ENCODE measurements at places on chromosomes 2 and 18.

DNA sequence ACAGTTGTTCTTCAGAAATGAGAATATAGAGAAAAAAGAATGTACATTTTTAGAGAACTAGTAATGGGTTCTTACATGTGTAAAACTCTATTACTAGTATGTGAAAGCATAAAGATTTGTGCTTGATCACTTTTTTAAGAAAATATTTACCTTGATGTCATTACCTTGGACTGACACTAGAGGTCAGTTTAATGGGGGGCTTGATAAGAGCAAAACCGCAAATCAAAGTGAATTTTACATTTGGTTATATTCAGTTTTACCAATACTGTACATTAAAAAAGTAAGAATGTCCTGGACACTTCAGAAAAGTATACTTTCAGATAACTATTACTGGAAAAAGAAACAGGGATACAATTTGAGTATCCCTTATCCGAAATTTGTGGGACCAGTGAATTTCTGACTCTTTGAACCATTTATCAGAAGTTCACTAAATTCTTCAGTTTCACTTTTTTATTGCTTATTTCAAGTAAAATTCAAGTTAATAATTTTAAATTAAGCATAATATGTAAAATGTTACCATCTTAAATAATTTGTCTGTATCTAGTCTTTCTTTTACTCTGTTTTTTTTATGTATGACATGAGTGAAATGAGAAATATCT is 1149.5 kb downstream of the DSC3 start:
- no peak for DNase-seq

DNA sequence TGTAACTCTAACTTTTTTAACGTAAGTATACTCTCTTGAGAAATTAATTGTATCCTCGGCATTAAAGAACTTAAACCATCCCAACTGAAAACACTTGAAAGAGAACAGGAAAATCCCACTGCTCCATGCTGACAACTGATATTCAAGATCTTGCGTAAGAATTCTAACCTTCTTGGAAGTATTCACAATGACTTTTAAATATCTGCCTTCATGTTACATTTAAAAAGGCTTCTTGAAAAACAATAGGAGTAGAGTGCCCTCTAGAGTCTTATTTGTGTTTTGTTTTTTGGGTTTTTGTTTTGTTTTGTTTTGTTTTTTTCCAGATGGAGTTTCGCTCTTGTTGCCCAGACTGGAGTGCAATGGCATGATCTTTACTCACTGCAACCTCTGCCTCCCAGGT is 65.4 kb upstream of the DNAJC10 start:
- no peak for DNase-seq

DNA sequence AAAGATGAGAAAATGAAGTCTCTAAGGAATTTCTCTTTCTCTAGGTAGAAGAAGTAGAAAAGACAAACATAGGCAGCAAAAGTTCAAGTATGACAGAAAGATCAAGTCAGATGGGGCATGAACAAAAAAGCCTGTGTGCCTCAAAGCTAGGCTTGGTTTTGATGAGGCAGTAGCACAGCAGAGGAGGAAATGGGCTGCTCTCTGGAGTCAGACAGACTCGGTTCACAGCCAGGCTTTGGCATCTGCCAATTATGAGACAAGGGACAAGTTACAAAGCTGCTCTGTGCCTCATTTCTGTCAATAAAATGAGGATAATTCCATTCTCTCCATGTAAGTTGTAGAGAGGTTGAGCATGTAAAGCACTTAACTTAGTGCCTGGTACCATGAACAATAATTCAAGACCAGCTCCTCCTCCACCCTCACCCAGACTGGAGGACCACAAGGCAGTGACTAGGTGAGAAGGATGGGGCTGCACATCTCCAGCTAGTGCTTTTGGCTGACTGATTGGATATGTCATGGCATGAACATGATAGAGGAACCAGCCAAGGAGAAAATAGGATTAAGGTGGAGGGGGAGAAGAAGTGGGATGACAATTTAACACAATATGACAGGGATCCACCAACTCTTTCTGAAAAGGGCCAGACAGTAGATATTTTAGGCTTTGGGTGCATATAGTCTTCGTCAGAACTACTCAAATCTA is 84.6 kb downstream of the TMEM163 start:
- no peak for DNase-seq

DNA sequence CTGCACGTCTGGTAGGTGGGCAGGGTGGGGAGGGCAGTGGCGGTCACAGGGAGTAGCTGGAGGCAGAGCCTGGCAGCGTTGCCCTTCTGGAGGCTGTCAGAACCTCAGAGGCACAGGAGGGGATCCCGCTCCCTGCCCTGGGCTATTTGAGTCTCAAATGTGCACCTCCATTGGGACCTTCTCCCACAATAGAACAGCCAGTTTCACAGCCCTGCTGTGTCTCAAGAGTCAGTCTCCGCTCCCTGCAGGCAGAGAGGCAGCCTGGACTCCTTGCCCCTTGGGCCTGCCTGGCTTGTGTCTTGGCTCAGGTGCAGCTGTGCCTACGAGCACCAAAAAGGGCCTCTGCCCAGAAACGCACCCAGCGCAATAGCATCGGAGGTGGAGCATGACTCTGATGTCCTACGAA is 57.4 kb downstream of the FAM168B start:
- no peak for DNase-seq

GRCh38 chr2:193199322-193199721 is 1004.6 kb upstream of the TMEFF2 start:
- no peak for DNase-seq

DNA sequence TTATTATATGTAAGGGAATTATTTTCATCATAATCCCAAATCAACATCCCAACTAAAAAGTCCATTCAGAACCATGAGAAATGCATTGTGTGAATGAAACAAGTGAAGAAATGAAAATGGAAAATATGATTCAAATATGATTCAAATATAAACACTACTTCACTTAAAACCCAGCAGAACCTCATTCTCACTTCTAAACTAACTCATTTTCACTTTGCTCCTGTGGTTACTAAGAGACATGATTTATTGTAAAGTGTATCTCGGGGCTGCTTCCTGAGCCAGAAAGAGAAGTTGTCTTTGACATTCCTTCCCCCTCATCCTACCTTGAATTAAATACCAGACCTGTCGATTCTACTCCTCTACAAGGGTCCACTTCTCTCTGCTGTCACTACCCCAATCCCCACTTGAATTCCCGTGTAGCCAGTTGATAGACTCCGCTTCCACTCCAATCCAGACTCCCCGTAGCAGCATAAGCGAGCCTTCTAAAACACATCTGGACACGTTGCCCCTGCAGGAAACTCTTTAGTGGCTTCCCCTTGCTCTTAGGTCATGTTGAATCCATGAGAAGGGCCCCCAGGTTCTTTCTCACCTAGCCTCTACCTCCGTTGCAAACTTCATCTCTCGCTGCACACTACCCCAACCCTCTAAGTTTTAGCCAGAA is 697.0 kb upstream of the ID2 start:
- DNase-seq = no peak

DNA sequence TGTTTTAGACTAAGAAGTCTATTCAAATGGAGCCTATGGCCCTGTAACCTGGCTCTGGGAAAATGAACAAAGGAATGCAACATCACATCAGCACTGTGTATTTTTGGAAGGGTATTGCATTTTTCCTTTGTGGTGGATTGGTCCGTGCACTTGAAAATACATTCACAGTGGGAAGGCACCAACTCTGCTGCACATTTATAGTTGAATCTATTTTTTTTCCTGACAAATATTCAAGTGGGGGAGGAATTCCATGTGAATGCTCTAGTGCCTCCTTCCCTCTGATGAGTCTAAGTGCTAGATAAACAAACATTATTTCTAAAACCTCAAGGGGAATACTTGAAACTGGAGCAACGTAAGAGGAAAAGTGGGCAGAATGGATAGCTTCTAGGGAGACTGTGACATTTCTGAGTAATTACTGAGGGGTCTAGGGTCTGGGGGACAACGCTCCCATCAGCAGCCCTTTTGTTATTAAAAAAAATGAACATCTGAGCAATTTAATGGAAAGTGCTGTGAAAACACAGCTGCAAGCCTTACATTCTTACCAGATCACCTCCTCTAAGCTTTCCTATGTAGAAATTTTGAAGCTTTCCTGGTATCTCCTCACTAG is 208.2 kb downstream of the SLC8A1 start:
- DNase-seq = no peak

GRCh38 chr18:59276047-59276446 is 2.8 kb upstream of the RAX start:
- DNase-seq = no peak

- DNase-seq = no peak
Observed at GRCh38 chr2:46703588-46703987, 212.0 kb downstream of the MCFD2 start.

DNA sequence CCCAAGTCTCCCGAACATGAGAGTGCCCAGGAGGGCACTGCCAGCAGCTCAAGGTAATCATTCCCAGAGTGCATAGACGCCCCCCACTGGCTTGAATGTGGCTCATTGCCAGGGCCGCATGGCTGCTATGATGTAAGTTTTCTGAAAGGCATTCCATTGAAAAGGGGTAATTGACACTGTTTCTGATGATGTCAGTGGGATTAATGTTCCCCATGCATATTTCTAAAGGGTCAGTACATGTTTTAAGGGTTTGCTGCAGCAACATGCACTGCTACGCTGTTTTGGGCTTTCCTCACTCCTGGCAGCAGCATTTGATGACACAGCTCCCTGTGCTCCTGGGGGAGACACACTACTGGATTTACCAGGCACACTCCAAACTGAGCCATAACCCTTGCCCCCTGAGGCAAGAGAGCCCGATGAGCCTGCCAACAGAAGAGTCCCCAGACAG is 36.7 kb downstream of the KIAA2012 start:
- no peak for DNase-seq

- DNase-seq = no peak
Observed at GRCh38 chr2:127217470-127218325, 2.4 kb downstream of the CYP27C1 start.

Measured in nucleus accumbens (tissue), 56 donors.